ENCODE measurements at places on chromosomes 7 and 10.

- no peak for DNase-seq
Measured at GRCh38 chr10:11141571-11142091, 124.0 kb downstream of the CELF2 start.

GRCh38 chr7:128933180-128933891 lies 4.4 kb upstream of the IRF5 start:
- DNase-seq = peak; percentile 64

GRCh38 chr10:93757136-93757535 lies 600 bp upstream of the LGI1 start:
- DNase-seq = no peak

DNA sequence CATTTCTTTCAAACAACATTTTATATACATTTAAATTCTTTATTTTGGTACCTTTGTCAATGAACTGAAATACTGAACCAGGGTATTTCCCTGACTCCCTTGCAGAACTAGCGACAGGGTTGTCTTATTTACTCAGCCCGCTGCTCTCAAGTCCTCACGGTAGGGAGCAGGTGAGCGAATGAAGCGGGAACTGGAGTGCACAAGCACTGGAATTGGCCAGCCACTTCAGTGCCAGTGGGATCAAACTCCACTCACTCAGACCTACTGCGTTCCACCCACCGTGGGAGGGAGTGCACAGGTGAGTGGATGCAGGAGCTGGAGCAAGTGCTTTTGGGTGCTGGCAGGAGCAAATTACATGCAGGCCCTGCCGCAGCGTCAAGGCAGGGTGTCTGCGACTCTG lies 28.1 kb upstream of the NEUROD6 start:
- no peak for DNase-seq

GRCh38 chr7:158461824-158462223 lies 125.8 kb downstream of the PTPRN2 start:
- DNase-seq = no peak

DNA sequence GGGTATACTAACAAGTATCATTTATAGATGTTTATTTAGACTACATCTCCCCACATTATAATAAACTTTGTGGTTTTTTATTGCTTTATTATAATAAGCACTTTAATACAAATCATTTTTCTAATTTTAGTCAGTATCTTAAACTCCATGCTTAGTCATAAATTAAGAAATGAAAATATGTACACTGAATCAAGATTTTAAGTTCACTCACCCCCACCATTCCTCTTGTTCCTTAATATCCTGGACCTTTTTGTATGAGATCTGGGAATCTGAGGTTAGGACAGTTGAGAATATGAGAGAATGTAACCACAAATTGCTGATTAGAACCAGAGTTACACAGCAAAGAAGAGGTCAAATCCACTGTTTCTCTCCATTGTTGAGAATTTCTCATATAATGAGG lies 93.6 kb upstream of the WNT16 start:
- no peak for DNase-seq

DNA sequence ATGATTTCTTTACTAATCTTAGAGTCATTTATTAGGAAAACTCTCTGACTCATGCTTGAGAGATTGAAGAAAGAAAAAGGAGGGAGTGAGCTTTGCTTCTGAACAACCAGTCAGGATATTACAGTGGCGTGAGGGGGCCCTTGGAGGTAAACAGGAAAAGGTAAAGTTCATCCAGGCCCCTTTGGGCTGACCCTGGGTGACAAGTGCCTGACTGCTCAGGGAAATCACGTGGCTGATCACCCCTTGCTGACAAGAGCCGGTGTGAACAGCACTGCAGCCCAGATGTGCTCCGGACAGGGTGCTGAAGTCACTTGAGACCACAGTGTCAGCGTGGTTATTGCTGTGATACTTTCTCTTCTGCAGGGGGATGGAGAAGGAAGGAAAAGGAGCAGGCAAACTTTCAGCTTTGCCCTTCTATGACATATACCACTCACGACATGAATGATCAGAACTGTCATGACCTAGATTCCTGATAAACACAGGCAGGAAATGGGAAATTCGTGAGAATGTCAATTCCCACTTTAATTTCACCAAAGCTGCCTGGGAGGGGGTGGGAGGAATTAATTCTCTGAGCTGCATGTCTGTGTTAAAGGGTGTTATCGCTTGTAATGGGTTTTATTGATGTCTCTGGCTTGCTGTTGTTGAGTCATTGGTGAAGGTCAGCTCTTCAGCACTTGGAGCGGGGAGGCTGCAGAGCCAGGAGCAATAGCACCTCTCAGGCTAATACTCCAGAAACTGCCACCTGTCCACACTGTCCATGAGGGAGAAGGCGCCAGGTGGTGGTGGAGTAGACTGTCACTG lies 139.8 kb upstream of the AOAH start:
- peak; percentile 42 for DNase-seq

DNA sequence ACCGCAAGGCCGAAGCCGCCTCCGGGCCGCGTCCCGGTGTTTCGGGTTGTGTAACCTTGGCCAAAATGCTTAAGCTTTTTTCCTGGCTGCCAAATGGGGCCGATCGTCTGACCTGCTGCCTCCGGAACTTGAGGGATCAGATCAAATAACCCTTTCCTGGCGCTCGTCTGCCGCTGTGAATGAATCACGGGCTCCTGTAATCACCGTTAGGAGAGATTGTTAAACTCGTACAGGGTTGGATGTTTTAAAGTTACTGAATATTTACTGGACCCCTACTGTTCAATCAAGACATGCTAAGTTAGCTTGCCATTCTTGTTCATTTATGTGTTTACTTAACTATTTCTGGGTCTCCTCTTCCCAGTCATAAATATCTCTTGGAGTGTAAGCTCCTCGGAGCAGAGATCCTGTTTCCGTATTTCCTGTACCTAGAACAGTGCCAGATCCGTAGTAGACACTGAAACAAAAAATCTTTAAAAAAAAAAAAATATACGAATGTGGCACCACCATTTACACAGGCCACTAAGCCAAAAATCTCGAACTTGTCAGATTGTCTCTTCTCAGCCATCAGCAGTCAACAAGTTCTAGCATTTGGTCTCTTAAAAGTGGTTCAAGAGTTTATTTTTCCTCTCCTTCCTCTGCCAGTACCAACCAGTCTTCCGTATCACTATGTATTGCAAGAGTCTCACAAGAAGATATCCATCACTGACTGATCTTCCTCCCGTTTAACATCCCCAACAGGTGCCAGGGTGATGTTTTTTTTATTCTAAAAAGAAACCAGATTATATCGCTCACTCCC lies 650 bp upstream of the TM9SF3 start:
- peak; percentile 61 for DNase-seq

- DNase-seq = no peak
Measured at GRCh38 chr7:50662996-50663395, 97.8 kb upstream of the DDC start.

- no peak for DNase-seq
Measured at GRCh38 chr7:66238773-66239466, 33.8 kb downstream of the TPST1 start.

DNA sequence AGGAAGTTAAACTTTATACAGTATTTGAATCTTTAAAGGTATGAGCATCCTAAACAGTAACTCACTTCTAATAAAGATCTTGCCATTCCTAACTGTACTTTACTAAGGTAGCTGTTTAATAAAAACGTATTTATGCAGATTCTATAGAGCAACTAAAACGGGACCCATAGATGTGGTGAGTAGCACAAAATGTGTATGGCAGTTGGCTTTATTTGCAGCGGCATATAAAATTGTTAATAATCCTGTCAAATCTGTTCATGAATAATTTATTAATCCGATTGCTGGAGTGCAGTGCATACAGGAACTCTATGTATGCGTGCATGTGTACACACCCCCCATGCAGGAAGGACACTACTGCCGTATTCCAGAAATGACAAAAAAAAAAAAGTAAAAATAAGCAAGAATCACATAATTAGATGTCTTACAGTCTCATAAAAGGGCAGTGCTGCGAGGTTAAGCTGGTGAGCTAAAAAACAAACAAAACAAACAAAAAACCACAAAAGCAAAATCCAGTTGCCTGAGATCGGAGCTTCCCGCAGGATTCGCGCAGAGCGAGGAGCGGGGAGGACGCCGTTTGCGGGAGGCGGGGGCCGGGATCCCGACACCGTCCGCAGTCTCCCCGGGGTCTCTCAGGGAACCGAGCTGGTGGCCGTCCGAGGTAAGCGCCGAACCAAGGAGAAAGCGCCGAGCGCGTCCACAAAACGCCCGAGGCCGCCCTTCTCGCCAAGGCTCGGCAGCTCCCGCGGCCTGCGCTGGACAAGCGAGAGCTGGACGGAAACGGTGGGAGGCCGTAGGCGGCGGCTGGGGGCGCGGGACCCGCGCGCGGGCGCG lies 518 bp upstream of the COMMD3 start:
- DNase-seq = no peak

DNA sequence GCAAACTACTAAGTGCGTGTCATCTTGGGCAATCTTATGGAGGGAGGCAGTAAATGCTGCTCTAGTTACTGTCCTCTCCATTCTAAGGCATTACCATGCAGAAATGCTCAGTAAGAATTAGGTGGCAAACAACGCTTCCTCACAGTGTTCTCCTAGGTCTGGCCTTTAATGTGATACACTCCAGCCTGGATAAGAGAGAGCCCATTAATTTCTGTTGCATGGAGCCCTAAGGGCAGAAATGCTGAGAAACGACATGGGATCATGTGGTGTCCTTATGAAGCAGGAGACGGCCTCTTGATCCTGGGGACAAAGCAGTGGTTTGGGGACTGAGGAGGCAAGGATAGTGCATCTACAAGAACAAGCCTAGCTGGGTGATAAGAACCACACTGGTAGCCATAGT lies 44.0 kb downstream of the SLC25A13 start:
- DNase-seq = no peak

DNA sequence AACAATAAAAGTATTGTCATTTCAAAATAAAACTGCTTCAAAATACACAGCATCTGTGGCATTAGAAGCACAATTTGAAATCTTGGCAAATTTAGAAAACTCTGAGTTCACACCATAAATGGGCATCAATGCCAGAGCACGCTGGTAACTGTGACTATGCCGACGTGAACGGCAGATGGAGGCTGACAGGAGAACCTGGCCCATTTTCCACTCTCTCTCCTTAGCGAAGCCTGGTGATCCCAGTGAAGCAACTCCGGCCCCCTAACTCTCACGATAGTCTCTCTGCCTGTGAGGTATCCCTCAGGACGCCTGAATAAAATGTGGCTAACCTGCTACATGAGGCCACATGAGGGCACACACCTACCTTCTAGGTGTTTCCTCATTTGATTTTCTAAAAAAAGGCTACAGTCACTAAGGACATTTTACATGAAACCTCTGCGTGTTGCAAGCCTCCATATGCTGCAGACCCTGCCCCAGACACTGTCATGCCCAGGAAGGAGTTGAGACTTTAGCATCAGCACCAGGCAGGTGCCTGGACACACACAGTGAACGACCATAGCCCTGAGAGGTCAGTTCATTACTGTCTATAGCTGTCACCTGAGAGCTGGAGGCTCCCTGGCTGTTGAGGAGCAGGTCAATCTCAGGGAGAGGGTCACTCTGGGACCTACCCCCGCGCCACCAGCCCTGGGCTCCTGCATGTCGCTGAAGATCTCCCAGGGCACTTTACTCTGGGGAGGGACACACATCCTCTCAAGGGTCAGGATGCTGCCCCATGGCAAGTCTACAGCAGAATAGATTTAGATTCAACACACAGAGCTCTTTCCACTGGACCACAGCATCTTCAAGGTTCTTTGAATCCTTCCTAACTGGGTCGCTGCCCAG lies 62.9 kb upstream of the CAMK2B start:
- DNase-seq = no peak

DNA sequence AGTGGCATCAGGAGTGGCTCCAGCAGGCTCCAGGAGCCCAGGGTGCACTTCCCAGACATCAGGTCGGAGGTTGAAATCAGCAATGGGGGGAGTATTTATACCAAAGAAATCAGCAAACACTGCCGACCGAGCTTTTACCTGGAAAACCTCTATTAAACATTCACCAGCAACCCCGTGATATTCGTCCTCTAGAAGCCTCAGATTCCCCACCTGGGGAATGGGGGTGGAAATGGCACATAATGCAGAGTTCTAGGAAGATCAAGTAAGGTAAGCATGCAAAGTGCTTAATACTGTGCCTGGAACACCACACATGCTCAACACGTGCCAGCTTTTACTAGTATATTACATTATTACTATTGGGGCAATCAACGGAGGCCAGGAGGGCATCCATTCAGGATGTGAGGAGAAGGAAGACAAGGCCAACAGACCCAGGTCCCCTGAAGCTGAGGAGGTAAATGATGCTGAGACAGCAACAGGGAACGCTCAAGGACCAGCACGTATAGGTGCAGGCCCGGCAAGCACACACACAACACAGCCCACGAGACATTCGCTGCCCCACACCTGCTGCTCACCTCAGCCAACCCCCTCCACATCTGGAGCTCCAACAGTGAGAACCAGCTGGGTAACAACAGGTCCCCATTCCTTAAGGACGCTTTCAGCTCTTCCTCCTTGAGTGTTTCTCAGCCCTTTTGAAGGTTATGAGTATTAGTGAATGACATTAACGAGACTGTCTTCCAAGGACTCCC lies 125.5 kb downstream of the TNS3 start:
- no peak for DNase-seq

- DNase-seq = no peak
Measured at GRCh38 chr7:149330914-149331567, 69.0 kb downstream of the ZNF783 start.

DNA sequence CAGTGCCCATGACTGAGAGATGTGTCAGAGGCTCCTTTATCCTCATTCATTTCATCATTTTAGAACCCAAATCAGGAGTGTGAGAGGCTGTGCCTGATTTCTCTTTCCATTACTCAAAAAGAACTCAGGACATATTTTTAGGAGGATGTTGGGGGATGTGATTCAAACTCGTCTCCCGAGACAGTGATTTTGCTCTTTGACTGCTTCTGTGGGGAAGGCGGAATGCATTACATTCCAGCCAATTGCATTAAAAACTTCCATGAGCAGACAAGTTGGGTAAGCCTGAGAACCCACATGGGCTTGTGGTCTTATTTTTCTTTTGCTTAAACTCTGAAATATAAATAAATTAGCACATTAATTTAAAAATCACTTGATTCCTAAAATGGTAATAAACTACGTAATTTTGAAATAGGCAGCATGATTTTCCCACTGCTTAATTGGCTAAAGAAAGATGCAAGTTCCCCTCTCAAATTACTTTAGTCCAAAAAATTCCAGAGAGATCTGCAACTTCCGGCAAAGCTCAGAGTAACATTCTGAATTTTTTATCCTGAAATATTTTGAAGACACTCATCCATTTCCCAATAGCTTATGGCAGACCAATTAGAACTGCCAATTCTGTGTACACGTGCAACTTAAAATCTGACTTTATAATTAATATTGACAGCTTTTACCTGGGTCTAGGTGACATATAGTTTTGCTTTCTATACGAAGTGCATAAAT lies 185.6 kb downstream of the C7orf25 start:
- DNase-seq = no peak

- DNase-seq = no peak
Measured at GRCh38 chr10:51860257-51860656, 160.9 kb upstream of the CSTF2T start.

- DNase-seq = peak; percentile 54
Measured at GRCh38 chr10:89213191-89213808, 6.2 kb upstream of the CH25H start.

GRCh38 chr7:55569269-55569663 lies 3.0 kb downstream of the VOPP1 start:
- no peak for DNase-seq
